ENCODE measurements at places on chromosomes 11 and 22.

- no peak for DNase-seq
Observed at GRCh38 chr11:116851626-116852025, 14.2 kb upstream of the APOA1 start.

GRCh38 chr11:114083391-114084252 is 24.1 kb downstream of the ZBTB16 start:
- DNase-seq, result no peak

- no peak for DNase-seq
Observed at GRCh38 chr11:60699284-60699691, at the start of gene MS4A8. Gene MS4A8, plus strand, starts transcription at chr11:60699612. Its CDS starts 1,249 bp downstream, at chr11:60700861.

DNA sequence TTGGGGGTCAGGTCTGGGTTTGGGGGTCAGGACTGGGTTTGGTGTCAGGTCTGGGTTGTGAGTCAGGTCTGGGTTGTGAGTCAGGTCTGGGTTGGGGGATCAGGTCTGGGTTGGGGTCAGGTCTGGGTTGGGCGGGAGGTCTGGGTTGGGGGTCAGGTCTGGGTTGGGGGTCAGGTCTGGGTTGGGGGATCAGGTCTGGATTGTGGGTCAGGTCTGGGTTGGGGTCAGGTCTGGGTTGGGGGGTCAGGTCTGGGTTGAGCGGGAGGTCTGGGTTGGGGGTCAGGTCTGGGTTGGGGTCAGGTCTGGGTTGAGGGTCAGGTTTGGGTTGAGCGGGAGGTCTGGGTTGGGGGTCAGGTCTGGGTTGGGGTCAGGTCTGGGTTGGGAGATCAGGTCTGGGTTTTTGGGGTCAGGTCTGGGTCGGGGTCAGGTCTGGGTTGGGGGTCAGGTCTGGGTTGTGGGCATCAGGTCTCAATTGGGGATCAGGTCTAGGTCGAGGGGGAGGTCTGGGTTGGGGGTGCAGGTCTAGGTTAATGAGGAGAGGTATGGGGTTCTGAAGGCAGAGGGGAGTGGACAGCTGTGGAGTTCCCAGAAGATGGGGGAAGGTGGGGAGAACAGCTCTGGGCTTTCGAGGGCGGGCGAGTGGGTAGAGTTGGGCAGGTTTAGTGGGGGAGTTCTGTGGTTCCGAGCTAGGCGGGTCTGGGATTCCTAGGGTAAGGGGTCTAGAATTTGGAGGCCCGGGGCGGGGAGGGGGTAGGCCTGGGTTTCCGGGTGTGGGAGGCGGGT is 629 bp downstream of the TTLL8 start:
- DNase-seq, result no peak

DNA sequence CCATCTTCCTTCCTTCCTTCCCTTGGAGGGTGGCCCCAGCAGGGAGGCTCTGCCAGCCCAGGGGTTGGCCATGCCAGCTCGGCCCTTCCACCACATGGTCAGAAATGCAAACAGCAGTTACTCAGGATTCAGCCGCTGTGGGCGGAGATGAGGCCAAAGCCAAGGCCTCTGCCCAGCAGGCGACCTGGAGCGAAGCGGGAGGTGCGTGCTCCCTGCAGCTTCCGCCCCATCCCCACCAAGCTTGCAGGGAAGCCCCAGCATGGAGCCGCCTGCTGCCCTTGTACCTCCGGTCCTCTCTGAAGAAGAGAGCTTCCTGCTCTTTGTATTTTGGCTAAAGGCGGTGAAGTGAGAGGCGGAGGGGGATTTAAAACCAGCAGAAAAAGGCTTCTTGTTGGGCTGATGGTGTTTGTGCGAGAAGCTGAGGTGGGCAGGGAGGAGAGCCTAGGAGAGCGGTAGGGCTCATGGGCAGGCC is 50.4 kb downstream of the ANO1 start:
- DNase-seq, result no peak

GRCh38 chr11:104956528-104956927 is 11.8 kb downstream of the CASP4 start:
- DNase-seq, result no peak

DNA sequence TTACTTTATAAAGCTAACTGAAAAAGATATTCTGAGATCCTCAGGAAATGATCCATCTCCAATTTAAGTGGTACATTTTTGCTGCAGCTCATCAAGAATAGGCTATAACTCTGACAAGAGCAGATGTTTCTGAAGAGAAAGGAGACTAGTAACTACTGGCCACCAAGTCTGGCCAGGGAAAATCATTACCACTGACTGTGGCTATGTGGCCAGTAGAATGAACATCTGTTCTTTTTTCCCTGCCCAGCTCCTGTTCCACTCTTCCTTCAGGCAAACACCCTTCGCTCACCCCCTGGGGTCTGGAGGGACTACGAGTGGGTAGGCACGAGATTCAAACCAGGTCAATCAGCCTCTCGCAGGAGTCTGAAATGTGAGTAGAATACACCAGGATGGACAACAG is 23.9 kb downstream of the TMEM123 start:
- no peak for DNase-seq

DNA sequence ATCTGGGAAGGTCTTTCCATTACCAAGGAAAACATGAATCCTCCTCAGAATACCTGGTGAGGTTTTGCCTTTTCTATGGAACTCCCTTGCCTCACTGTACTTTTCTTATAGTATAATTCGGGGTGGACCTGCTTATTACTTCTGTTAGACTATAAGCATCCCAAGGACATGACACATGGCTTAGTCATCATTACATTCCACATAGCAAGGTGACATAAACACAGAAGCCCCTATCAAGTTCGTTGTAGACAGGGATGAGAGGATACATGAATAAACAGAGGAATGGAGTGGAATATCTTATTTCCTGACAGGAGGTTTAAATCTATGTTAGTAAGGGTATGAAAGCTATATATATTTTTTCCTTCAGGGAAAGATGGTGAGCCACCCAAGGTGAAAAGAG is 532.2 kb upstream of the CCDC90B start:
- no peak for DNase-seq

DNA sequence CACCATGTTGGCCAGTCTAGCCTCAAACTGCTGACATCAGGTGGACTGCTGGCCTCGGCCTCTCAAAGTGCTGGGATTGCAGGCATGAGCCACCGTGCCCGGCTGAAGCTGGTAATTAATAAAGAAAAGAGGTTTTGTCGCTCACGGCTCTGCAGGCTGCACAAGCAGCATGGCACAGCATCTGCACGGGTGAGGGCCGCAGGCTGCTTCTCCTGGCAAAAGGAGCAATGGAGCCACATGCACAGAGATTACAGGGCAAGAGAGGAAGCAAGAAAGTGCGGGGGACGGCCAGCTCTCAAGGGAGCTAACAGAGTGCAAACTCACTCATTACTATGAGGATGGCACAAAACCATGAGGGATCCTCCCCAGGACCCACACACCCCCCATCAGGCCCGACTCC is 4.7 kb upstream of the PARVB start:
- DNase-seq, result no peak

DNA sequence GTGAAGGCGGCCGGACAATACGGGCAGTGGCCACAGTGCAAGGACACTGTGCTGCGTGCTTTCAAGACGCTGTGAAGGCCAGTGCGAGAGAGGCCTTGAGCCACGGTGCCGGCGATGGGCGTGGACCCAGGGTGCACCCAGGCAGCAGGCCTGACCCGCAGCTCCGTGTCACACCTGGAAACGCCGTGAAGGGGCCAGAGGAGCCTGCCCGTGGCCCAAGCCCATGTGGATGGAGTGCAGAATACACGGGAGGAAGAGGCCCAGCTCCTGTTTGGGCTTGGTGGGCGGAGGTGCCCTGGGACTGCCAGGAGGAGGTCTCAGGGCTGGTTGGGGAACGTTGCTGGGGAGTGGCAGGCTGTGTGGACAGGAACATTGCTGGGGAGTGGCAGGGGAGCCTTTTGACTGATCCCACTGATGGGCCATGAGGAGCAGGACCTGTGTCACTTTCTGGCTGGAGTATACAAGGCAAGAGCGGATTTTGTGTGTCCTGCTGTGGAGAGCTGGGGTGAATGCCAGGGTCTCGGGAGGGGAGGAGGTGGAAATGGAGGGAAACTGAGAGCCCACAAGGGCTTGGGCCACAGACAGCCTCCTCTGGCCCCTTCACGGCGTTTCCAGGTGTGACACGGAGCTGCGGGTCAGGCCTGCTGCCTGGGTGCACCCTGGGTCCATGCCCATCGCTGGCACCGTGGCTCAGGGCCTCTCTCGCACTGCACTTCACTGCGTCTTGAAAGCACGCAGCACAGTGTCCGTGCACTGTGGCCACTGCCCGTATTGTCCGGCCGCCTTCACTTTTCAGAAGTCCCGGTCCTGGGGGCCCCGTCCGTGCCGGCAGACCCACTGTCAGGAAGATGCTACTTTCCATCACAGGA is 925.4 kb downstream of the BRD1 start:
- DNase-seq, result no peak

- no peak for DNase-seq
Observed at GRCh38 chr11:18394928-18395734, 768 bp downstream of the LDHA start.

DNA sequence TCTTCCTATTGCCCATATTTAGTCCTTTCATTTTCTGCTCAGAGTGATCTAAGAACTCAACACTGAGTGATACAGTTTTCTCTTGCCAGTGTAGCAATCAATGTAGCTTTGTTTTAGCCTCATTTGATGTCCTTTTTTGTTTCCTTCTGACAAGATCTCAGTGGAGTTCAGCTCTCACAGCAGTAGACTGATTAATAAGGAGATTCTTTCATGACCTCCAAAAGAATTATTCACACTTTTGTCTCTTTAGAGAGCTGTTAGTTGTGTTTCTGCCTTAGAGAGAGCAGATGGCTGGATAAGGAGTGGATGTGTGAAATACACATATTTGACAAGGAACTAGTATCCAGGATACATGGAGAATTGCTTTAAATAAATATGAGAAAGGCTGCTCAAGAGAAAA is 6.6 kb upstream of the TMEM225 start:
- DNase-seq, result no peak

GRCh38 chr11:28965819-28966218 is 857.6 kb downstream of the METTL15 start:
- no peak for DNase-seq

- no peak for DNase-seq
Observed at GRCh38 chr11:111541254-111542061, 938 bp downstream of the LAYN start.

GRCh38 chr22:44337678-44338004 is 24.9 kb upstream of the SHISAL1 start:
- no peak for DNase-seq

DNA sequence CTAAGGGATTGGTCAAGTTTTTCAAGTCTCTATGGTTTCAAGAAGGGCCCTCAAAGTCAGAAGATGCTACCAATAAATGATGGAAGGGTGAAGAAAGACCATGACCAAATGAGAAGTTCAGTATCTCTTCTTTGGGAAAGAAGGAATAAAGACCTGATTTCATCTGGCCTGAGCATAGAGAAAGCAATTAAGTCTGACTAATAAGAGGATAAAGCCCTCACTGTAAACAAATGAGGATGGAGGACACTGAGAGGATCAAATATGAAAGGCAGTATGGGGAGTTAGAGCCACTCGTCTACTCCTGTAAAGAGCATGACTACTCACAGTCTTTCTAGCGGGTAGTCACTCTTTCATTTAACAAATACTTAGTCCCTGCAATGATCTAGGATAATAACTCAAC is 44.6 kb downstream of the FAM168A start:
- no peak for DNase-seq

DNA sequence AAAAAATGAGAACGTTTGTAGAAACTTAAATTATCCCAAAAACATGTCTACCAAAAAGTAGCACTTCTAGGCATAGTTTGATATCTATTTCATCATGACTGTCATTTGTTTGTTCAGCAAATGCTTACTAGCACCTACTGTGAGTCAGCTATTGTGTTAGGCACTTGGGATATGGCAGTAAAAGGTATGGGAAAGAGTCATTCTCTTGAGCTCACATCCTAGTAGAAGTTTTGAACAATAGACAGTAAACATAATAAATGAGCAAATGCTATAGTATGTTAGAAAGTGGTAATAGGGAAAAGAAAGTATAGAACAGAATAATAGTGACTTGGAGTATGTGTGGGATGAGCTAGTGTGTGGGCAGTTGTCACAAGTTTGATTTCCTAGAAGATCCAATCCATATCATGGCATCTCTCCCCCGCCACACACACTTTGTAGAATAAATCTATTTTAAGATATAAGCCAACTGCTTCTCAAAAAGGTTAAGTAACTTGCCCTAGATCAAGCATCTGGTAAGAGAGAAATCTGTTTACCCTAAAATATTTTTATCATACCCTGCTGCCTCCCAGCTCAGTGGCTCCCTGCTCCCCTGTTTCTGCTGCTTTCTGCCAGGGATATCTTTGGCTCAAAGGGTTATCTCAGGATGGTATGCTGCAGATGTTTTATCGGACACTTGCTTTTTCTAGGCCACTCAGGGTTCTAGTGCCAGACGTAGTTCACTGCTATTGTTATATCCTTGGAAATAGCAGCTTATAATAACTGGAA is 129.7 kb downstream of the NCAM1 start:
- no peak for DNase-seq

GRCh38 chr11:64131683-64132190 is 34.2 kb downstream of the MACROD1 start:
- no peak for DNase-seq

- no peak for DNase-seq
Observed at GRCh38 chr11:118033443-118033842, 43.4 kb upstream of the TMPRSS4 start.

DNA sequence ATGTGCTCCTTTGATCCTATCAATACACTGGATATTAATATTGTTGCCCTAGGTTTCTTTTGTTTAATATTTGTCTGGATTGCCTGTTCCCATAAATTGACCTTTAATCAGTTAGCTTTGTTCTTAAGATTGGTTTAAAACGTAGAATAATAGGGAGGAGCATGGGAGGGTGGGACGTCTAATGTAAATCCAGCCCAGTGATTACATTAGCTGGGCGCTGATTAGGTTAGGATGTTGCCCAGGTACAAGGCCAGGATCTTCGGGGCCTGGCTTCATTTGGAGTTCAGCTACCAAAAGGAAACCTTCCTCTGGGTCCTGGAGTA is at the start of gene SRSF8:
TSS of gene SRSF8 (plus strand) at position 204 of the 323 bp plus-strand sequence. CDS start 308 bp downstream, outside the sequence.
- no peak for DNase-seq

DNA sequence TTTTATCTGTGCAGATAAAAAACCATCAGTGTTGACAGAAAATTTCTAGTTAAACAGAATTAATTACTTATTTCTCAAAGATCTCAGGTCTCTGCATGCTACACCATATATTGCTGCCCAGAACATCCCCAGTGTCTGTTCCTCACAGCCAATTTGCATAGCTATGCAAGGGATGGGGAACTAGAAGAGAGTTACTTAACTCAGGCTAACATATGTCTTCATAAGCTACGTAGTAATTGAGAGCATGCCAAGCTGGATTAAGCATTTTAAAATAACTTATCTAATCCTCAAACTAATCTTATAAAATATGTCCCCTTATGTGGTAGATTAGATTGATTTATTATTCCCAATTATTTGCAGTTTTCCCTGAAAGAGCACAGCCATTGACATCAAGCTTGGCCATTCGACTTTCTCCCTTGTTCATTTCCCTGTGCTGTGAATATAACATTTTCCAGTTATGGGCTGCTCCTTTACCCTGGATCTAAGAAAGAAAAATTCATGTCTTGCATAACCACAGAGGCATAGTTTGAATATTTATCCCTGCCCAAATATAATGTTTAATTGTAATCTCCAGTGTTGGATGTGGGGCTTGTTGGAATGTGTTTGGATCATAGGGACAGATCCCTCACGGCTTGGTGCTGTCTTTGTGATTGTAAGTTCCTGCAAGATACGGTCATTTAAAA is 69.1 kb downstream of the C11orf87 start:
- no peak for DNase-seq

GRCh38 chr11:26778000-26778757 is 56.3 kb upstream of the SLC5A12 start:
- DNase-seq, result no peak
